ENCODE measurements at places on chromosomes 5 and 9.

DNA sequence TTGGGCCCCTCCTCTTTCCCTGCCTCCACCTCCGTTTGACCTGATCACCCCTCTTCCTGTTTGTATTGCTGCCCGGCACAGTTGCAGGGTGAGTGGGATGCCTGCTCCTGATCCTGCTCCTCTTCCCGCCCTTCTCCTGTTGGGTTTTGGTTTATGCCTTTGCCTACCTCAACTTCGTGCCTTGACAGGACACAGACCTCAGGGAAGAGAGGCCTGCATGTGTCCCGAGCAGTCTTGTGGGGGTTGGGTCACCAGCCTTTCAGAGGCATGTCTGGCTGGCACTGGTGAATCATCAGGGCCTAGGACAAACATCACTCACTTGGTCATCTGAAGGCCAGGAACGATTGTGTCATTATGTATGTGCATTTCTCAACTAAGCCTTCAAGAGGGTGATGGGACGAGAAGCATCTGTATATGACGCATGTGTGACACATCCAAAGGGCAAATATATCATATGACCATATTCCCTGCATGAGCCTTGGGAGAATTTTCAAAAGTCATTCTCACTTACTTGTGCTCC, 56.9 kb downstream of the NPR3 start:
- DNase-seq = peak; percentile 82

GRCh38 chr9:75027187-75028107, 646 bp downstream of the CARNMT1 start:
- no peak for DNase-seq

- no peak for DNase-seq
These were observed 5.5 kb downstream of the CAMSAP1 start for GRCh38 chr9:135901826-135902225.

DNA sequence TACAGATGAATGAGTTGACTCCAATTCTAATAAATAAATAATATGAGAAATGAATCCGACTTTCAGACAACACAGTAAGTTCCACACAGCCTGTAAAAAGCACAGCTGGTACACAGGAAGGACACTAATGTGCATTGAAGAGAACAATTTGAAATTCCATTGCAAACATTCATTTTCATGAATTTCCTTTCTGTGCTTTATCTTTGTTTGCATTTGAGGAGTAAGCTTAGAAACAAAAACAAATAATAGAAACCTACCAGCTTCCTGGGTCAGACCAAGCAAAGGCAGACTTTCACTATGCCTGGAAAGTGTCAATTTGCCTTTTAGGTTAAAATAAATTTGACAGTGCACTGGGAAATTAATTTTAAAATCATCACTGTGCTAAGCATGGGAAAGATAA, 143.8 kb upstream of the VLDLR start:
- no peak for DNase-seq

GRCh38 chr9:86843206-86843605, 104.1 kb downstream of the GAS1 start:
- DNase-seq = no peak

DNA sequence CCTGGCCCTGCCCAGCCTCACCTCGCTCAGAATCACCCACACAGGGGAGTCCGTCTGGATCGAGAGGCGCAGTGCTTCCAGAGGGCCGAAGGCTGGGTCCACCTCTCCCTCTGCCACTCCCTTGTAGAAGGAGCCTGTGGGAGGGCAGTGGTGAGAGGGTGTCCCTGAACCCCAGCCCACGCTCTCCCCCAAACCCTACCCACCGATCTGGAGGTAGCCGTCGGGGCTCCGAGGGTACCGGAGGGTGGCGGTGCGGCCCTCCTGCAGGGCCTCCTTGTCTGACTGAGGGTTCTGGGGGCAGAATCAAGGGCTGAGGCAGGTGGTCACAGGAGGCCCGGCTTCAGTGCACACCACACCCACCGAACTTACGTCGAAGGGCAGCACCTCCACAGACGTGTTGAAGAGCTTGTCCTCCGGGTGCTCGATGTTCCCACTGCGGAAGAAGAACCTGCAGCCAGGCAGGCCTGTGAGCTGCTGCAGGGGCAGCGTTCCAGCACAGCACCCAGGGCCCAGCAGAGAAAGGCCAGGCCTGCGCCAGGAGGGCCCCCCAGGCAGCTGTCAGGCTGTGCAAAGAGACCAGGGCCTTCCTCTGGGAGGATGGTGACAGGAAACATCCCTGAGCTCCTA, 4.5 kb downstream of the LTC4S start:
- no peak for DNase-seq

DNA sequence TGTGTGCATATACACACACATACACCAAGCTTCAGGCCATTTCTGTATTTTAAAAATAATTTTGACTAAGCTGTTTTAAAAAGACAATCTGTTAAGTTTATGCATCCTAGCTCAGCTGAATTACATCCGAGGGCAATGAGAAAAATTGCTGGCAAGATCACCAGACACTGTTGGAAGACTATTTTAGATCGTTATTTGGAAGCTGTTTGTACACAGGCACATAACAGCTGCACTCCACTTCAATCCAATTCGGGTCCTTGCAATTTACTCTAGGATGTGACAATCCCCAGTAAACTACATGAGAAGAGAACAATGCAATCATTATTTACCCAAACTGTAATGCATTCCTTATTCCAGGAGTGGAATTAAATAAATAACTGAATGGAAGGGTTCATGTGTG, 79.3 kb upstream of the RASA1 start:
- no peak for DNase-seq

- DNase-seq = no peak
These were observed 45.0 kb upstream of the ACO1 start for GRCh38 chr9:32339424-32339823.

DNA sequence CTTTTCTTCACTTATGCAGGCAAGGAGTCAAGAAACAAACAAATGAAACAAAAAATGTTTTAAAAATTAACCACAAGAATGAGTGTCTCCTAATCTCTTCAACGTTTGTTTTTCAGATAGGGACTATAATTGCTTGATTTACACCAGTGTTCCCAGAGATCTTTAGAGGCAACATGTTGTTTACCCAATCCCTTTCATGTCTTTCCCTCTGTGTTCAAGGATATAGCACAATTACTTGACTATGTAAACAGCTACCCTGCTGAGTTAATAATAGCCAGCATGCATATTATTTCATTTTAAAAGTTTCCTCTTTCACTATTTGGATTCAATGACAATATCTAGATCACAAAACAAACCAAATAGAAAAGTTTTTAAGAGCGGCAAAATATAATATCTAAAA, 25.1 kb upstream of the SHISAL2B start:
- no peak for DNase-seq

- DNase-seq = no peak
These were observed 63.5 kb upstream of the GARNL3 start for GRCh38 chr9:127201071-127201541.

DNA sequence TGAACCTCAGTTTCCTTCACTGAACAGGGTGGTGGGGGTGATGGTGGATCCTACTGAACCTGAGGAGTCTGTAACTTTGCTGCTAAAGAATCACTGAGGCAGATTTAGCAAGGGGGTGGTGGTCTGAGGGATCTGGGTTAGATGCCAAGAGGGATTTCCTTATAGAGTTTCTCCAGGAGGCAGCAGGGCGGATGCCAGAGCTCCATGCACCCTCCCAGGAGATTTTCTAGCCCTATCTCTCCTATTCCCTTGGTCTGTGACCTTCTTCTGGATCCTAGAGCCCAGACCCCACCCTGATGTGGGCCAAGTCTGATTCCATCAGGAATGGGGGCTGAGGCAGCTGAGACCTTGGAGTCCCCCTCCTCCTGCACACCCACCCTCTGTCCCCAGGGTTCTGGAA, 6.0 kb downstream of the PTGS1 start:
- DNase-seq = no peak

DNA sequence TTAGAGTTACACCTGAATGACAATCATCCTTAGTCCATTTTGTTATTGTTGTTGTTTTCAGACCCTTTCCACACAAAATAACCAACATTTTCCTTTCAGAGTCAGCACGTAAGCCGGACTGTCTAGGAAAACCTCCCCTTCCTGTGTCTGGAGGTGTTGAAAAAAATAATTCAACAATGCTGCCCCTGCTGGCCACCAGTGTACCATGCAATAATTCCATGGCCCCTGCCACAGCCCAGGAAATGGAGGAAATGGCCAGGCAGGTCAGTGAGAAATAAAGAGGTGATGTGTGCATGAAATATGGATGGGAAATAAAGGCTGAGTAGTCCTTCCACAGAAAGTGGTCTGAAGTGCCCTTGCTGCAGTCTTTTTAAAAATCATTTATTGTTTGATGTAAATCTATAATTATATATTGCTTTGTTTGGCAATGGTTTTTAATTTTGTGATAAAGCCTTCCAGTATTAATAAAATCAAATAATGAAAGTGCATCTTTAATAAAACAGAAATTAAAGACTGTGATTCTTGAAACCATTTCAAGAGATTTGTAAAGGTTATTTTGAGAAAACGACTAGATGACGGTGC, 152.8 kb upstream of the PAPPA start:
- no peak for DNase-seq

DNA sequence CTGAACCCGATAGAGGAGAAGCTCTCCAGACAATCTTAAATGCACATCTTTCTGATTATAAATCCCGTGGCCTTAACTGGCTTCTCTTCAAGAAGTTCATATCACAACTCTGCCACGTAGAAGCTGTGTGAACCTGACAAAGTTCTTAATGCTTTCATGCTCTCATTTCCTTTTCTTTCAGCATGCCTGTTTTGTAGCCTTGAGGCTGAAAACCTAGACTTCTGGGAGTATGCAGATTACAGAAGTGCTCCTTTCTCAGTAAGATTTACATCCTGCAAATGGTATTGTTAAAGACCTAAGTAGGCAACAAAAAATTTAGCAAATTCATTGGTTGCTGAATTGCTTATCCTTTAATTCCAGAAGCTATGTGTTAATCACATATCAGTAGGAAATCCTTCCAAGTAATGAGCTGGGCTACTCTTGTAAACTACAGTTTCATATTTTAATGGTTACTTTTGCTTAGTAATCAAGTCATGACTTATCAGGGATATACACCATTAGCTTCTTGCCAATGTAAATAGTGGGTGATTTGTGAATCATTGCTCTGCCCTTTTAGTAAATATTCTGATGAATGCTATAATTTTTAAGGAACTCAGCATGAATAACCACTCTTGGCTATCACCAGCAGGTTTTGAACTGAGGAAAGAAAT, 334.7 kb downstream of the FBXL7 start:
- DNase-seq = no peak

DNA sequence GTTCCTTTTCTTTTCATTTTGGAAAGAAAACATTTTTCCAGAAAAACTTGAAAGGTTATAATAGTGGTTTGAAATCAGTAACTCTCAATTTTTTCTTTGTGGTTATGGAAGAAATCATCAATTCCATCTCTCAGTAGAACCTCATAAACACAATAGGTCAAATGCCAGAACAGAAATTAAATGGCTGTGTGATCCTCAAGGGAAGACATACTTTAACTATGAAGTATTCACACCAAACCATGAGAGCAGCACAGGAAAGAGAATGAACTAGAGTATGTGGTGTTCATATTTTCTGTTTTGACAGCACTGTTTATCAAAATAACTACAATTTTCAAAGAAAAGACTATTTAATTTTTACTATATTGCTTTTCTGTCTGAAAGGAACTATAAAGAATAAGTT, 29.7 kb upstream of the EFNA5 start:
- no peak for DNase-seq

DNA sequence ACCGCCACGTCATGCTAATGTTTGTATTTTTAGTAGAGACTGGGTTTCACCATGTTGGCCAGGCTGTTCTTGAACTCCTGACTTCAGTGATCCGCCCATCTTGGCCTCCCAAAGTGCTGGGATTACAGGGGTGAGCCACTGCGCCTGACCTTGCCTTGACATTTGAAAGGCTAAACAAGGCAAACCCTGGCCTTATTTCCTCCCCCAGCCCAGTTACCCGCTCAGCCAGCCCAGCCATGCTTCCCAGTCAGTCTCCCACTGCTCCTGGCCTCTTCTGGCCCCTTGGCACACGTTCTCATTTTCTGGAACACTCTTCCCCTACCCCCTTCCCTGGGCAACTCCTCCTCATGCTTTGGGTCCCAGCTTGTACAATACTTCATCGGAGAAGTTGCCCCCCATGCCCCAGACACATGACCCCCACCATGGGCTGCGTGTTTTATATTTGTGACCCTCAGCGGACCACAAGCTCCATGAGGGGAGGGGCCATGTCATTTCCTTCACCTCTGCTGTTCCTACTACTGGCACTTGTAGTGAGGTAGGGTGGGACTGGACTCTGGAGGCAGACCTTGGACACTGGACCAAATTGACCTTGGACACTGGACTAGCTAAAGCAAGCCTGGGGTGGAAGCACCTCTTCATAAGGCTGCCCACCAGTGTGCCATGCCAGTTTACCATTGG, 94.4 kb upstream of the IER5L start:
- DNase-seq = no peak

DNA sequence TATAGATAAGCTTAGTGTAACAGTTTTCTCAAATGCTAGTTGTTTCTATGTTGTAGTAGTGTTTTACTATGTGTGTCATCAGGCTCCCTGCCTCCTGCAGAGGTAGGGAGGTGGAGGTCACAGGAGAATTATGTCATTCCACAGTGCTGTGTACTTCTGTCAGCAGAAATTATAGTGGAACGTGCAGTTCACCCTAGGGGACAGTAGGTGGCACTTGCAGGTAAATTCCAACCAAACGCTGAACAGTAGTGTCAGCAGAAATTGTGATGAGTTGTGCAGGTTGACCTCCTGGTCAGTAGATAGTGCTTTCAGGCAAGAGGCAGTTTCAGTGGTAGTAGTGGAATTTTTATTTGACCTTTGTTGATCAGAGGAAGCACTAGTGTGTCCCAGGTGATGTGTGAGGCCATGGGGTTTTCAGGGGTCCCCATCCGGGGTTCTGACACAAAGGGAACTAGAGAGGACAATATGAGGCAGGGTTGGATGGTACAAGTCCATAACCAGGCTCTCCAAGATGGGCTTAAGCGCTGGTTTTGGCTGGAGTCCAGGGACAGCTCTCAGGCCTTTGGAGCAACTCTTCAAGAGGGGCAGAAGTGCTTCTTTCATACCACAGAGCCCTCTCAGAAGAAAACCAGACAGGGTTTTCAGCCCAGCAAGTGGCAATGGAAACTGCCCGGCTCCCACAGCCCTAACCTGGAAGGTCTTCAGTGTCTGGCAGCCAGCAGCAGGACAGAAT, 402.9 kb downstream of the CYLC2 start:
- DNase-seq = peak; percentile 32

DNA sequence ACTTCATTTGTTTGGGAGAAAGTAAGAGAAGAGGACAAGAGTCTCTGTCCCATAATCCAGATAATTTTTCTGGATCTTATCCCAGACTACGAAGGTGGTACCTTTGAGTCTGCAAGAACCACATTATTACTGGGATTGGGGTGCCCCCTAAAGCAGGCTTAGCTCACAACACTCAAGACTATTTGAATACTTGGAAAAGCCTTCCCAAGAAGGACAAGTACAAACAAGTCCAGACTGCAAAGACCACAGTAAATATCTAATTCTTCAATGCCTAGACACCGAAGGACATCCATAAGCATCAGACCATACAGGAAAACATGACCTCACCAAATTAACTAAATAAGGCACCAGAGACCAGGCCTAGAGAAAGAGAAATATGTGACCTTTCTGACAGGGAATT, 40.2 kb upstream of the TMED7 start:
- DNase-seq = no peak

DNA sequence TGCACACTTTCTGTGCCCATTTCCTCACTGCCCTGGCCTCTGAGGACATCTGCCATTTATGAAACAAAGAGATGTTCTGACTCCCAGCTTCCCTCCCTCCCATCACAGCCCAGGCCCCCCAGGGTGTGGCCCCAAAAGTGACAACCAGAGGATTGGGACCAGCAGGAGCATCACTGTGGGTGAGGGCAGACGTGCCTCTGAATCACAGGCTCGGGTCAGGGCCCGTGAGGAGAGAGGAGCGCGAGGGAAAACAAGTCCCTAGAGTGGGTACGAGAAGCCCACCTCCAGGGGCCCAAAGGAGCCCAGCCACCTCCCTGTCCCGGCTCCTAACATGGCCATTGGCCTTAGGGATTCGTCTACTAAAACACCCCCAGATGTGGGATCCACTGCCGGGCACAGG, 138.0 kb upstream of the FSTL4 start:
- no peak for DNase-seq

Data from T1000 (cell line).